ENCODE measurements at places on chromosomes 12 and 14.

- DNase-seq: peak; percentile 76
Measured at GRCh38 chr14:53306911-53307310, 153.8 kb upstream of the DDHD1 start.

DNA sequence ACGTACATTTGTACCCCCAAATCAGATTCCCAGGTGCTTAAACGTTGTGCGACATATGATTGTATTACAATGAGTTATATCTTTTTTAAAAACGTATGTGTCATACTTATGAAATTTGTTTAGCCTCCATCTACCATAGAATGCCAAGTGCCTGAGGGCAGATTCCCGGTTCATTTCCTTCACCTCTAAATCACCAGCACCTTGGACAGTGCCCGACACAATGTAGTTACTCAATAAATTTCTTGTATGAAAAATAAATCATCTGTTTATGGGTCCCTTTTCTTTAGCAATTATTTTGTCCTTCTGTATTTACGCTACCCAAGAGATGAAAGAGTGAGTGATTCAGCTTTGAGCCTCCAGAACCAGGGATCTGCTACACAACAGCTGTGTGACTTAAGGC is 157.4 kb downstream of the TBX5 start:
- no peak for DNase-seq

- no peak for DNase-seq
Measured at GRCh38 chr12:44603701-44604100, 272.4 kb downstream of the NELL2 start.

GRCh38 chr12:110930348-110931314 is 10.3 kb upstream of the MYL2 start:
- no peak for DNase-seq

DNA sequence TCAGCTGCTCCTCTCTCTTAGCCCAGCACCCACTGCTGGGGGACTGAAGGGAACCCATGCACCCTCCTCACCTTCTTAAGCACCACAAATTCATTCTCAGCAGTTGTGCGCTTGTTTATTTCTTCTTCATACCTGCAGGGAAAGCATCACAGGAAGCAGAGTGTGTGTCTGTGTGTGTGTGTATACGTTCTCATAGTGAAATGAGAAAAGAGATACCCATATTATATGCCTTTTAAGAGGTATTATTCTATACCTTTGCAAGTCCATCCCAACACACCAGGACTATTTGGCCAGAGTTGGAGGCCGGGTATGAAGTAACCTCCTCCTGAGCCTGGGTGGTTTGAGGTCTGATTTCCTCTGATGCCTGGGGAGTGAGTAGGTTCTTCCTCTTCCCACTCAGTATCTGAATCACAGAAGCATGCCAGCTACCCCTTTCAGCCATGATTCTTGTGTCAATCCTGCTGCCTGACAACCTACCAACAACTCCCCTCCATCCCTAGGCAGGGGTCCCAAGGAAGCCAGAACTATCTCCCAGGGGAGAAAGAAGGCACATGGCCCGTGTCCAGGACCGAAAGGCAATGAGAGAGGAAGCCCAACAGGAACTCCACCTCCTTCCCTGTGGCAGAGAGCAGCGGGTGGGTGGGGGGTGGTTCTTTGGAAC is 3.0 kb downstream of the KRT73 start:
- no peak for DNase-seq

DNA sequence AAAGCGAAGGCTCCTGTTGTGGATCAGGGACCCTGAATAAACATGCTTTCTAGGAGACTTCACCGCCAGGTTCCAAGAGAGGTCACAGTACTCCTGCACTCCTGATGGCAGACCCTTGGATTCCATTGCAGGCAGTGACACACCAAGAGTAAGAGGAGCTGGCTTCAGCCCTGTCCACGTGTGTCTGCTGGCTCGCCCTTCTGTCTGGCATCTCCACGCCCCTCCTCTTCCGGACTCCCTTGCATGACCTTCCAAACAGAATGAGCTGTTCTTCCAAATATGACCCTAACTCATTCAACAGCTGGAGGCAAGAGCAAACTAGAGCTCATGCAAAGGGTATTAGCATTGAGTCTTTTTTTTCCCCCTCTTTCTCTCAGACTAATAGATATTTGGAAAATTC is 233.0 kb upstream of the PLEKHG7 start:
- DNase-seq: no peak

GRCh38 chr12:101743724-101744472 is 4.6 kb upstream of the SYCP3 start:
- DNase-seq: no peak

GRCh38 chr12:2112401-2112800 is 59.6 kb downstream of the CACNA1C start:
- DNase-seq: no peak

DNA sequence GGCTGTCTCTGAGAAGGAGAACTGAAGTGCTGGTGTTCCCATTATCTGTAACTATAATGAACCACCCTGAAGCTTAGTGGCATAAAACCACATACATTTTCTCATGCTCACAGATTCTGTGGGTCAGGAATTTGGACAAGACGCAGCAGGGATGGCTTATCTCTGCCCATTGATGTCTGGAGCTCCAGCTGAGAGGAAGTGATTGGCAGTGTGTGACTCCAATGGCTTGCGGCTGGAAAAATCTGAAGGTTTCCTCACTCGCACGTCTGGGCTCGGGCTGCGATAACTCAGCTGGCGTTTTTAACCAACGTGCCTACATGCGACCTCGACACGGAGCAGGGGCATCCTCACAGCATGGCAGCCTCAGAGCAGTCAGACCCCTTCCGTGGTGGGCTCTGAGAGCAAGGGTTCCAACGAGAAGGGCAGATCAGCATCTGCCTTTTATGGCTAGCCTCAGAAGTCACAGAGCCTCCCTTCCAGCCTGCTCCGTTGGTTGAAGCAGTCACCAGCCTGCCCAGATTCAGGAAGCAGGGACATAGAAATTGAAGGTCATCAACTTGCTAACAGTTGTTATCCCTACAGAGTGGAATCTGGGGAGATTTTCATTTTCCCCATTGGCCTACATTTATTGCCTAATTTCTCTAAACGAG is 143.3 kb upstream of the BCL2L14 start:
- no peak for DNase-seq

- no peak for DNase-seq
Measured at GRCh38 chr12:22686193-22686592, 61.2 kb downstream of the ETNK1 start.

GRCh38 chr14:97106609-97107008 is 309.4 kb downstream of the VRK1 start:
- no peak for DNase-seq

DNA sequence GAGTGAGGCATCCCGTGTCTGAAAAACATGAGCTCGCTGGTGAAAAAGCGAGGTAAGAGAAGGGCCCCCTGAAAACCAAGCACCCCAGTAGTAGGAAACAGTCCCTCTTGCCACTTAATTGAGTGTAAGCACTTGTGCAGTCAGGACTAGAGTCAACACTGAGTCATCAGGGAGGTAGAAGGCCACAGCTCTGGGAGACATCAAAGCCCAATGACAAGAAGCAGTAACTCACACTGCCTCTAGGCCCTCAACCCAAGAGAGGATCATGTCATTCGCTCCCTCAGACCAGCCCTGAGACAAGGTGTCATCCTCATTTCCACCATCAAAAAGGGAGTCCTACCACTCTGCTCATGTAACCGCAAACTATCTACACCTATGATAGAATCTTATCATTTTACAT is 17.8 kb downstream of the POMT2 start:
- DNase-seq: no peak

- no peak for DNase-seq
Measured at GRCh38 chr14:94631536-94632304, 19.5 kb downstream of the SERPINA3 start.
